Aortic smooth muscle cell (primary cell): ENCODE measurements at places on chromosomes 3 and 15. TPM values are rescaled to one million over a fixed set of nuclear protein-coding genes. Genes with fewer than 3 reads are reported as not detected.

NFKBIZ gene
- total RNA-seq: 28.7 and 56.8 TPM in 2 replicates

IL5RA gene
- not detected in 2 replicates for total RNA-seq

HRG gene
- total RNA-seq: not detected in 2 replicates

CGNL1 gene
- 3.3 and 9.5 TPM in 2 replicates for total RNA-seq

CCDC39 gene
- under 0.01 and 0.12 TPM in 2 replicates for total RNA-seq

ISLR2 gene
- total RNA-seq: not detected in 2 replicates

GRIP2 gene
- not detected in 2 replicates for total RNA-seq

KLHDC8B gene
- 28.8 and 32.0 TPM in 2 replicates for total RNA-seq

FAM3D gene
- total RNA-seq: 0.13 and 0.19 TPM in 2 replicates

XYLB gene
- 8.1 and 9.1 TPM in 2 replicates for total RNA-seq

CACNA1D gene
- total RNA-seq: 0.13 and 0.44 TPM in 2 replicates

CRYGS gene
- total RNA-seq: 1.1 and 1.2 TPM in 2 replicates

TP63 gene
- total RNA-seq: 0.12 and 0.53 TPM in 2 replicates

P2RY14 gene
- not detected in 2 replicates for total RNA-seq

SLMAP gene
- total RNA-seq: 39.6 and 46.8 TPM in 2 replicates

CCDC12 gene
- total RNA-seq: 30.8 and 43.5 TPM in 2 replicates

TIMP4 gene
- total RNA-seq: 0.92 and 1.6 TPM in 2 replicates
